ENCODE measurements at places on chromosomes 7 and 10.

GRCh38 chr10:62707810-62708209, 96.7 kb upstream of the ADO start:
- no peak for DNase-seq

GRCh38 chr7:48515171-48515570, 343.9 kb downstream of the ABCA13 start:
- no peak for DNase-seq

DNA sequence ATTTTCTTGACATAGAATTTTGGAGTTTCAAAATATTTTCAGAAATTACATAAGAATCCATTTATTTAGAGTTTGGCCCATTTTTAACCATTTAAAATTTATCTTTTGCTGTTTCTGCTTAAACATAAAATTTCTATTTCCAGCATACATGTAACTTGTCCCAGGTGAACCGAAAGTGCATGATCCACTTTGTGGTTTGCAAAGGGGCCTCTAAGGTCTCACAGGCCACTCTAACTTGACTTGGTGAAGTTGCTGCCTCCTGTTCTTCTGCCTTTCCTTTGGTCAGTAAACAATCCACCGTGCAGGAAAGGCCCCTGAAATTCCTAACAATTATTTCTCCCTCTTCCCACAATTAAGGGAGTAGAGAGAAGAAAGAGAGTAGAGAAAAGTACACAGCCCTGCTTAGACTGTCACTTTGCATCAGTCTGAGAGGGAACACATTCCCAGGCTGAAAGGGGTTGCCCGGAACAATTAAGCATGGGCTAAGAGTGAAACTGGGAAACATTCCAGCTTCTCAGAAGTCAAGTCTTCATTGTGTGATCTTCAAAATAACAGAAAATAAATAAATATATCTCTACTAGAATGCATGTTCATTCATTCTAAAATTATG, 79.5 kb upstream of the SEMA3A start:
- no peak for DNase-seq

- no peak for DNase-seq
Measured at GRCh38 chr10:90644165-90644564, 213.7 kb downstream of the HTR7 start.

DNA sequence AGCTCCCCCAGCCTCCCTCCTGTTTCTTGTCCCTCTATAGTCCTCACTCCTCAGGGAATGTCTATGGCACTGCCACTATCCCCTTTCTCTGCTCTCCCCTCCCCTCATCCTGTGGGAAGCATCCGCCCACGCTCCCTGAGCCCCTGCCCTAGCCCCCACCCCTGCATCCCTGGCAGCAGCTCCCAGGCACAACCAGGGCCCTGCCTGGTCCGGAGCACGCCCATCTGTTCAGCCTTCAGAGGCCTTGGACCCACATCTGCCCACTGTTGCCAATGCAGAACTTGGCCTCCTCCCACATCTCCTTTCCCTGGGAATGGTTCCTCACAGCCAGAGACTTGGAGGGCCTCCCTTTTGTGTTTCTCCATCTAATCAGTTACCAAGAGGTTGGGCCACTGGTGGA, 20.4 kb upstream of the TBRG4 start:
- DNase-seq: no peak

DNA sequence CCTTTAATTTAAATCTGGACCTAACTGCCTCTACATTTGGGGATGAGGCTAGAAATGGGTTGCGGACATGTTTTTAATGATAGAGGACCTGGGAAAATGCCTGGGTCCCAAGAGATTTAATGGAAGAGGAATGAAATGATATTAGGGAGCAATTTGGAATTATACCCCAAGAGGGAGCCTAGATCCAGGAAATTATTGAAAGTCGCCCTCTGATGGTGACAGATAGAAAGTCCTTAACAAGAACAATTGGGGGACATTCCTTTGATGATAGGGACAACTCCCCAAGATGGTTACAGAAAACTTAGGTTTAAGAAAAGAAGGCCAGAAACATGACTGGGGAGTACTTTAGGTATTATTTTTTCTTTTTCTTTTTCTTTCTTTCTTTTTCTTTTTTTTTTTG, 9.5 kb upstream of the TSGA13 start:
- no peak for DNase-seq

- DNase-seq: no peak
Measured at GRCh38 chr7:106236065-106236464, 48.7 kb downstream of the NAMPT start.

DNA sequence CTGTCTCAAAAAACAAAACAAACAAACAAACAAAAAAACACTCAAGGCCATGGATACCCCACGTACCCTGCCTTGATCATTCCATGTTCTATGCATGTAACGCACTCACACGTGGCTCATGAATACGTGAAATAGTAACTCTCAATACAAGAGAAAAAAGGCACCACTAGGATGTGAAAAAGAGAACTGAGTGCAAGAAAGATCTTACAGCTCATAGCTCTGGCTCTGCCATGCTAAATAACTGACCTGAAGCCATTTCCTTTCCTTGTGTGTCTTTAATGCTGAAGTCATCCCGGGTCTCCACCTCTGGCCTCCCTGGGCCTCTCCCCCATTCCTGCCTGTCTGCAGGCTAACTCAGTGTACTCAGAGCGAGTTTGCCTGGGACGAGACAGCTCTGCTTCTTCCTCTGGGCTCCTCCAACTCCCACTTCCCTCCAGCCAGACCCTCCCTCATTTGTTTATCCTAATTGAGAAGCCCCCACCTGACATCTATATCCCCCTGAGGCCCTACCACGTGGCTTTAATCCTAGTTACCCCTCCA, 117.3 kb downstream of the PRPF18 start:
- no peak for DNase-seq

DNA sequence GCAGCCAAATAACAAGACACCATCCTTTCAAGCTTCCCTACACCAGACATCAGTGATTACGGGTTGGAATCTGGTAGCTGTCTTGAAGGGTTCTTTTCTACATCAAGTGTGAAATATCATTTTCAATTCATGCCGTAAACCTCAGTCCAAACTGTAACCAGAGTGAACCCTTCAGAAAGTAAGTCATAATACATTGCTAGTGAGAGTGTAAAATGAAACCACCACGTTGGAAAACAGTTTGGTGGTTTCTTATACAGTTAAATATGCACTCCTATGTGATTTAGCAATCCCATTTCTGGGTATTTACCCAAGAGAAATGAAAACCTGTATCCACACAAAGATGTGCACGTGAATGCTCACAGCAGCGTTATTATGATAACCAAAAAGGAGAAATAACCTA, 25.6 kb upstream of the ZC3HAV1L start:
- no peak for DNase-seq

- no peak for DNase-seq
Measured at GRCh38 chr7:78635026-78635793, 818.3 kb downstream of the MAGI2 start.

GRCh38 chr10:5762531-5762930, 50.7 kb downstream of the GDI2 start:
- DNase-seq: no peak

- DNase-seq: no peak
Measured at GRCh38 chr10:110398419-110399105, 93.8 kb upstream of the SMNDC1 start.

All from stimulated activated CD8-positive, alpha-beta memory T cell treated with anti-CD3 and anti-CD28 coated beads, Interleukin-7, amount 100 ng/mL, for 24 hours (primary cell).